A549 treated with RU486 at 1 μM for 4 hours (cell line): ENCODE measurements at places on chromosomes 7 and 10. TPM values are rescaled to one million over a fixed set of nuclear protein-coding genes. Genes with fewer than 3 reads are reported as not detected.

The NRG3 gene
- total RNA-seq: not detected in 5 replicates

The SLC13A1 gene
- not detected in 5 replicates for total RNA-seq

The TRIL gene
- total RNA-seq: not detected in 5 replicates

The PAX2 gene
- total RNA-seq: 0.23 to 0.34 TPM (median 0.33 TPM) in 5 replicates

The GBX1 gene
- 0.17 to 0.45 TPM in 2 of 5 replicates, not detected in the others for total RNA-seq

The C10orf143 gene
- total RNA-seq: 0.26 to 1.2 TPM (median 0.48 TPM) in 5 replicates
